ENCODE measurements at places on chromosomes 1 and 21.
A peak's percentile ranks its signal among the peaks of the same experiment; 100 is the strongest.

- no peak for DNase-seq
Measured at GRCh38 chr1:88661951-88662699, 21.9 kb upstream of the PKN2 start.

- DNase-seq: peak; percentile 65
Measured at GRCh38 chr1:119712342-119713038, 756 bp downstream of the PHGDH start.

DNA sequence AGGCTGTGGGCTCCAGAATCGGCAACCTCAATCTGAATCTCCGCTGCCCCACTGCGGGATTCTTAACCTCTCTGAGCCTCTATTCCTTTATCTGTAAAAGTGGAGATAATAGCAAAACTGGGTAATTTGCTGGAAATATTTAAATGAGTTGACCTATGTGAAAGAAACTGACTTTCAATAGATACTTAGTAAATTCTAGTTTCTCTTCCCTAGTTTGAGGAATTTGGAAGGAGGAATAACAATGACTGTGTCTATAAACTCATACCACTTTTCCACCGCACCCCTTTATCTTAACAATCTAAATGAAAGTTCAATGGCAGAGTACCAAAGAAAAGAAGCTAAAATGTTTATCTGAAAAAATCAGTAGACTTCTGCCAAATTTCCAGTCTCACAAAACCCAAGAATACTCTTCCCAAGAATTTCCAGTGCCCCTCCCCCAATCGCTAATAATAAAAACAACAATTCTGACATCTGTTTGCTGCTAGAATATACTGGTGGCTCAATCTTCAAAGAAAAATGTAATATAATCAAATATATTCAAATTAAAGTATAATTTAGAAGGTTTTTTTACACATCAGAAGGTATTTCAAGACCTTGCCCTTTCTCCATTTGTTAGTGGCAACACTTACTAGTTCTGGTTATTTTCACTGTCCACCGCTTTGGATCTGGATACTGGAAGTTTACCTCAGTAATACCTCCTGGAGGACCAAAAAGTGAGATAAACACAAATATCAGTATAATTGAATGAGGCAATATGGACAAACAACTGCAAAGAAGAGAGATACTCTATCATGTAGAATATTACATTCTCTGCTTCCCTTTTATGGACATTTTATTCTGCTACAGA is 171.2 kb downstream of the LTN1 start:
- no peak for DNase-seq

GRCh38 chr1:179090522-179090921 is 8.7 kb downstream of the TOR3A start:
- DNase-seq: no peak

GRCh38 chr1:14897997-14898645 is 255.4 kb upstream of the TMEM51 start:
- DNase-seq: no peak

Data from neural crest cell (in vitro differentiated cells).